CD4-positive, alpha-beta T cell treated with Interleukin-10 for 1 hour (primary cell): ENCODE measurements at places on chromosomes 12 and 14.

DNA sequence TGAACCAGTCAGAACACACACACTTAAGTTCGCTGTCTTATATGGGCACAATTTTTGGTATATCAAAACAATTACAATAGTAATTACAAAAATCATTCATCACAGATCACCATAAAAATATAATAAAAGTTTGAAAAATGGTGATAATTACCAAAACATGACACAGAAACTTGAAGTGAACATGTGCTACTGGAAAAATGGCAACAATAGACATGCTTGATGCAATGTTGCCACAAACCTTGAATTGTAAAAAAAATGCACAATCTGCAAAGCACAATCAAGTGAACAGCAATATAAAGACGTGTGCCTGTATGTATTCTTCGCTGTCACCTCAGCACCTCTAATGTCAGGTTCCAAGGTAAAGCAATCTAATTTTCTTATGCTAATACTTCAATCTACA, 117.6 kb downstream of the PRKD1 start:
- DNase-seq = no peak

- DNase-seq = no peak
Observed at GRCh38 chr12:105562199-105562971, 231.9 kb downstream of the C12orf75 start.

DNA sequence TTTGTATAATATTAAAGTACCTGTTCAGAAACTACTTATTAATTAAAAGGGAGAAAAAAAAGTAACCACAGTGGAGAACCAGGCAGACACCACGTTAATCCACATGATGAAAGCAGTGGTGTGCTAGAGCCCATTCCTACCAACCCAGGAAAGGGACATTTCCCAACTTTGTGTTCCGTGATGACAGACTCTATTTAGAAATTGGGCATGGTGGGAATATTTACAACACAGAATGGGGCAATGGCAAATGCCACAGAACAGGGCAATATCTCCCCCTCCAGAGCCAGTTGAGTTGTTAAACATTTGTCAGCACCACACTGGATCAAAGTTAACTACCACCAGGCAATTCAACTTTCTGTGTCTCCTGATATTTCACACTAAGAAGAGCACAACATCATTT, 1.2 kb upstream of the HIGD1C start:
- no peak for DNase-seq

- peak; percentile 85 for DNase-seq
Observed at GRCh38 chr14:102928412-102929240, 6.2 kb downstream of the AMN start.

- DNase-seq = no peak
Observed at GRCh38 chr12:131015581-131016337, 62.1 kb downstream of the ADGRD1 start.

GRCh38 chr12:97701901-97702300, 239.3 kb downstream of the RMST start:
- no peak for DNase-seq

DNA sequence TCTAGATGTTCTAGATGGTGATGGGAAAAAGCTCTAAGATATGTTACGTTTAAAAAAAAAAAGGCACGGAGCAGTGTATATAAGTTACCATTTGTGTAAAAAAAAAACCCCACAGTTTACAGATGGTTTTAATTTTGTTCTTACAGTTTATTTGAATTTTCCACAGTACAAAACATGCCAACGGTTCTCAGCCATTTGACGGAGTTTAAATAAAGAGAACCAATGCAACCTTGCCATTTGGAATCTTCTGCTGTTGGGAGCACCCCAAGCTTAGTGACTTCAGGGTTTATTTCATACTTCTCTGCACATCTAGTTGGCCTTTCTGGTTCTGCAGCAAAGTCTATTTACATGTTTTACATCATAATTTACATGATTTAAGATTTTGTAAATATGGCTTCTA, 7.7 kb upstream of the HPD start:
- no peak for DNase-seq
